Stimulated activated CD8-positive, alpha-beta memory T cell treated with anti-CD3 and anti-CD28 coated beads, Interleukin-15, amount 100 ng/mL, for 24 hours (primary cell): ENCODE measurements at places on chromosomes 4 and X.

- DNase-seq: no peak
Measured at GRCh38 chrX:98452456-98452855, 1568.7 kb downstream of the RPA4 start.

GRCh38 chr4:128162434-128162833, 101.3 kb downstream of the LARP1B start:
- DNase-seq: no peak

GRCh38 chr4:171644430-171645057, 168.7 kb upstream of the GALNTL6 start:
- no peak for DNase-seq

- no peak for DNase-seq
Measured at GRCh38 chr4:113943863-113944262, 35.6 kb downstream of the ARSJ start.

GRCh38 chr4:7514789-7515188, 80.1 kb upstream of the PSAPL1 start:
- DNase-seq: no peak

GRCh38 chr4:98641376-98641775, 17.0 kb downstream of the TSPAN5 start:
- DNase-seq: no peak

DNA sequence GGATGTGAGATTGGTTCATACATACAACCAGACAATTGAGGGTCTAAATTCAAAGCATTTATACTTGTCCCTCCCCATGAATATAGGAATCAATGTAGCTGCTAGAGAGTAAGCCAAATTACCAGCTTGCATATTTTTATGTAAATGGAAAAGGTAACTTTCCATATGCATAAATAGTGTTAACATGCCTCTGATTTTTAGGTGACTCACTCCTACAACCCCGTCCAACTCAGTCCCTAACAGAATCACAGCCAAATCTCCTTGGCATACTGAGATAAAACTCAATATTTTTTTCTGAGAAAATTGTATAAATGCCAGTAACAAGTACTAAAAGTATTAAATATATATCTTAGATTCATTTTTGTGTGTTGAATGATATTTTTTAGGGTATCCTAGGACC, 67.2 kb downstream of the INPP4B start:
- DNase-seq: no peak

DNA sequence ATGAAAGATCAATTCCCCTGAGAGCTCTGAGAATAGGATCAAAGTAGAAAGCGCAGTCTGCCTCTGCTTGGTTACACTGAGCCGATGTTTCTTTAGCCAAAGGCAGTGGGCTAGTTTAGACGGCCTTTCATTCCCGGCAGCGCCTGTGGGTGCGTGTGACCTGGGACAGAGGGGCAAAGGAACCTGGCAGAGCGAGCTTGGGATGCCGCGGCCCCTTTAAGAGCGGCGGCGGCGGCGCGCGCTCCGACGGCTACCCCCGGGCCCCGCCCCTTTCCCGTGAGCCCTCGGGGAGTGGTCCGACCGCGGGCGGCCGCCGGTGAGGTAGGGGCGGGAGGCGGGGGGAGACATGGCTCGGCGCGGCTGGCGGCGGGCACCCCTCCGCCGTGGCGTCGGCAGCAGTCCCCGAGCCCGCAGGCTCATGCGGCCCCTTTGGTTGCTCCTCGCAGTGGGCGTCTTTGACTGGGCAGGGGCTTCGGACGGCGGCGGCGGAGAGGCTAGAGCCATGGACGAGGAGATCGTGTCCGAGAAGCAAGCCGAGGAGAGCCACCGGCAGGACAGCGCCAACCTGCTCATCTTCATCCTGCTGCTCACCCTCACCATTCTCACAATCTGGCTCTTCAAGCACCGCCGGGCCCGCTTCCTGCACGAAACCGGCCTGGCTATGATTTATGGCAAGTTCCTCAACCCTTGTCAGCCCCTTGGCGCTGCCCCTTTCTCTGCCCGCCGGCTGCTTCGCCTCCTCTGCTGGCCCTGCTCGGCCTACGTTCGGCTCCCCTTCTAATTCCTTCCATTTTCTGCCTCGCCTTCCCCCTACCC, at the start of gene SLC9A6:
SLC9A6 (plus strand) TSS at position 279 of the 816 bp plus-strand sequence; CDS start at position 503, 224 bp downstream.
- peak; percentile 35 for DNase-seq

DNA sequence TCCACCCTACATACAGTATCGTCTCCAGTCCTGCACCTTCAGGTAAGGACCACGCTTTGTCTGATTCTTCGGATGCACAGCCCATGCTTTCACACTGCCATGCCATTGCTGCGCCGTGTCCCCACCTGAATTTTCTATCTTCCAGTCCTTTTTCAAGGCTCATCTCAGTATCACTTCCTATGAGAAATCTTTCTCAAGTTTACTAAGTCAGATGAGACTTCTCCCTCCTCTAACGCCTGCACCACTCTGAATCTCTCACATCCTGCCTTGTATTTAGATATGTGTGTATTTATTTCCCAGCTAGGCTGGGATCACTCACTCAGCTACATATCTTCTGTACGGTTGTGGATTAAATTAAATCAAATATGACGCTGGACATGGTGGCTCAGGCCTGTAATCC, 116.8 kb downstream of the SMIM20 start:
- DNase-seq: no peak

- DNase-seq: no peak
Measured at GRCh38 chr4:164116286-164116685, 621.8 kb downstream of the TMA16 start.

GRCh38 chr4:84631573-84631972, 48.6 kb downstream of the CDS1 start:
- DNase-seq: no peak

GRCh38 chr4:2249526-2250356, 7.8 kb upstream of the HAUS3 start:
- no peak for DNase-seq

GRCh38 chr4:137738375-137738990, 206.2 kb upstream of the PCDH18 start:
- no peak for DNase-seq

DNA sequence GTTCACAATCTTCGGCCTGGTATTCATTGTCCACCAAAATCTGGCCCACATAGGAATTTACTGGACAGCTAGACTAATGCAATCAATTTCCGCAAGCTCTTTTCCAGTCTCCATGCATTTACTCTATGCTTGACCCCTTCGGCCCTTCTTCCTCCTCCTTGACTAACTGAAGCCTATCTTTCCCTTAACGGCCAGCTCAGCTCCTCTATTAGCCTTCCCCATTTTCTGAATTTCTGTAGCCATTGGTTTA, 1.2 kb upstream of the PHKA2 start:
- no peak for DNase-seq

DNA sequence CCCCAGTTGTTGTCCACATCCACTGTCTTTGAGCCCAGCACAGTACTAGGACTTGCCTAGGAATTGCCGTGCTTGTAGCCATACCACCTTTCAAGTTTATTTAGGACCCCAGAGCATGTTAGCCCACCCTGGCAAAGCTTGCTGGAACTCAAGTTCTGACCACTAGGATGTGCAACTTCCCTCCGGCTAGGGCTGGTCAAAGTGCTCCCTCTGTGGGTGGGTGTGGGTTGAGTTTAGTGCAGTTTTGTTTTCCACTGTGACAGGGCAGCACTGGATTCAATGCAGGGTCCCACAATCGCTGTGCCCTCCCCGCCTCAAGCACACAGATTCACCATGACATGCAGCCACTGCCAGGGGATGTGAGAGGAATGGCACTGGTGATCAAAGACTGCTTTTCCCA, 96.0 kb downstream of the RASGEF1B start:
- DNase-seq: no peak

DNA sequence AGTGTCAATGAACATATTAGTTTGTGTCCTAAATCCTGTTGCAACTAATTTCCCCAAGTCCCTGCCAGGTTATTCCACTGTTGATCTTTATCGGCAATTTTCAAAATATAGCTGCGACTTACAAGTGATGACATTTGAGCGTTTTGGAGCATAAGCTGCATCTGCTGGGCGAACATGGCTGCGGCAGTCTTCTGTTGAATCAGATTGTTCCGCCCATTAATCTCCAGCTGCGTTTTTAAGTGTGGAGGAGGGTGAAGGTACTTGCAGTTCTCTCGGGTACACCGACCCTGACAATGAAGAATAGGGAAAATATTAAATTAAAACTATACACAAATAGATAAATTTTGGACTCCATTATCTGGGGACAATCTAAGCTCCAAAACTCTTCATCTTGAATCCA, 82.7 kb downstream of the MBNL3 start:
- DNase-seq: no peak

DNA sequence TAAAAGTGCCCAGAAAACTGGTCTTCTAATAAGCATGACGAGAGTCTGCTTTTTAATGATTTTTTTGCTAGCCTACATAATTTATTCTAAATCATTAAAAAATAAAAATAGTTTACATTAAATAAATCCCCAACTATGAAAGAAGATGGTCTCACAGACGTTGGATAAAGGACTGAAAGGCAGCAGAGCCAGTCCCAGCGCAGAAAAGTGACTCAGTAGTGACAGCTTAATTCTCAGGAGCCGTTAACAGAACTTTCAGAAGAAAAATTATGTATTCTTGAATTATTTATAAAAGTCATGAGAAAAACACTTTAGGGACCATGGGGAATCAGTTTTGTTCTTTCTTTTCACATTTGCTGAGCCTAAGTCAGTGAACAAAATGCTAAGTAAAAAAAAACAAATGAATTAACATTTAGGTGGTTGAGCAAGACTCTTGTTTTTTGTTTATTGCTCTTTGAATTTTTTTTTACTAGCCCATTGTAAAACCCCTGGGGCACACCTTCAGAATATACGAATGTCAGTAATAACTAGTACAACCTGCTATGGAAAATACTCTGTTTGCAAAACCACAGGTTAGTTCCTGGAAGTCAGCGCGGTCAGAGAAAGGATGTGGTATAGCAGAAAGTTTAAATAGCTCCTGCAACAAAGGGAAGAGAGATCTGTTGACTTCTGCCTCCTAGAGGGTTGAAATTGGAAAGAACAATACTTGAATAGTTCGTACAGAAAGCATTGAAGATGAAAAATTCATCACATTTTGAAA, 50.4 kb upstream of the CCDC160 start:
- no peak for DNase-seq

GRCh38 chrX:98956014-98956413, 1454.1 kb downstream of the PCDH19 start:
- DNase-seq: no peak

GRCh38 chrX:150405006-150405405, 41.9 kb downstream of the MAMLD1 start:
- no peak for DNase-seq

GRCh38 chrX:13764281-13764680, 29.7 kb downstream of the OFD1 start:
- no peak for DNase-seq

- no peak for DNase-seq
Measured at GRCh38 chrX:21770631-21771321, 12.9 kb upstream of the SMPX start.

- no peak for DNase-seq
Measured at GRCh38 chrX:39823854-39824253, 273.9 kb downstream of the BCOR start.

GRCh38 chr4:126071346-126072333, 756.9 kb downstream of the FAT4 start:
- no peak for DNase-seq

DNA sequence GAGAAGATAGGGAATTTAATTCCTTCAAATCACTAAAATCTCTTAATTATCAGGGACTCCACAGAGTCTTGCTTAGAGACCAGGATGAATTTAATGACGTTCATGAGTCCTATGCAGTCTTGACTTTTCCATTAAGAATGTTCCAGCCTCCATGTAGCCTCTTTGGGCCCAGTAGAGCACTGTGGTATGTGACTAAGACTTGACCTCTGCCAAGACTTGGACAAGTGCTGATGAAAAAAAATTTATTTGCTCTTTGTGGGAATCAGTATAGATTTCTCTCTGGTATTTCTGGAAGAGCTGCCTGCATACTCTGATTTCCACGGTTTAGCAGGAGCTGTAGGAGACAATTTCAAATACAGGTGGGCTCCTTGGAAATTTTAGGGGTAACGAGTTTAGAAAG, 40.6 kb downstream of the CHRDL1 start:
- DNase-seq: no peak

DNA sequence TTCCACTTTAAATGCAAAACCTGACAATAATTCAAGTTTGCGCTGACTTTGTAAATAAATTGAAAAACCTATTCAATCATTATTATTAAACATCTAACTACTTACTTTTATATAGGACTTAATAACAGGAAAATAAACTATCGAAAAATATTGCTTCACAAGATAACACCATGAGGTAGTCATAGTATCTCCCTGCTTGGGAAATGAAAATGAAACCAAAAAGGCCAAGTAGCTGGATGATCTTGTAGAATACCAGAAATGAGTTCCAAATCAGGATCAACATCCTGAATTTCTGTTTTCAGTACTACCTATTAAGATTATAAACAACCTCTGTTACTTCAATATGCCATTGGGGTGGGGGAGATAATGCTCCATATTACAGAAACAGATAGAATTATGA, 58.9 kb downstream of the CHIC2 start:
- no peak for DNase-seq

- no peak for DNase-seq
Measured at GRCh38 chr4:129218897-129219296, 122.9 kb downstream of the C4orf33 start.

DNA sequence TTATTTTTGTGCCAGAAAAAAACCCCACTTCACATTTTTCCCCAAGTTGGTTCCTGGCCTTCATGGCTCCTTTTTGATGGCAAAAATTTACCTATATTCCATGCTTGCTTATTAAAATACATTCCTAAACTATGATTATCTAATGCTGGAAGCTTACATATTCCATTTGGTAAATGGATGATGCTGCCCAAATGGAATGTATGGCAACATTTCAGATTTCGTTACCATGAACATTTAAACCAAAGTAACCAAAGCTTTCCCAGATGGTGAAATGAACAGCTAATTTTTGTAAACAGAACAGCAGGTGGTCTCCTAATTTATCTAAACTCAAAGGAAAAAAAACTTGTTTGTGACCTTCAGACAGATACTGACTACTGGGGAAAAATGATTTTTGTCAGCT, 110.8 kb upstream of the TEX13A start:
- no peak for DNase-seq

DNA sequence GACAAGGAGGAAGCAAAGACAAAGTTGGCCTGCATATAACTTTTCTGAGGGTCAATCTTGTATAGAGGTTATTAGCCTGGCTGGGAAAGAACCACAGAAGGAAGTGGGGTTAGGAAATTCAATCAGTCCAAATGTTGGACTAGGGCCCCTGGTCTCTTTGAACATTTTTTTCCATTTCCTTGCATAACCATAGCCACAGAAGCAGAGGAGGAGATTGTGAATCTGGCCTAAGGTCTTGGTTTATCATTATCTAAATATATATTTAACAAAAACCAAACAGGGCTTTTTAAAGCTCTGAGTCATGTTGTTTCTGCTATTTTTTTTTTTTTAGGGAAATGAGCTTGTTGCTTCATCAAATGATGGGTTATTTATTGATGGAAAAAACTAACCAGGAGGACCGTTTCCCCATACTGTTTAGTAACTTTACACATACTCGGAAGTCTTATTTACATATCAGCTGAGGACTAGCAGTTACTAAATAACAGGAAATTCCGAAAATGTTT, 97.7 kb upstream of the ACSL4 start:
- no peak for DNase-seq
